ENCODE measurements at places on chromosomes 12 and 14.
A peak's percentile ranks its signal among the peaks of the same experiment; 100 is the strongest.

DNA sequence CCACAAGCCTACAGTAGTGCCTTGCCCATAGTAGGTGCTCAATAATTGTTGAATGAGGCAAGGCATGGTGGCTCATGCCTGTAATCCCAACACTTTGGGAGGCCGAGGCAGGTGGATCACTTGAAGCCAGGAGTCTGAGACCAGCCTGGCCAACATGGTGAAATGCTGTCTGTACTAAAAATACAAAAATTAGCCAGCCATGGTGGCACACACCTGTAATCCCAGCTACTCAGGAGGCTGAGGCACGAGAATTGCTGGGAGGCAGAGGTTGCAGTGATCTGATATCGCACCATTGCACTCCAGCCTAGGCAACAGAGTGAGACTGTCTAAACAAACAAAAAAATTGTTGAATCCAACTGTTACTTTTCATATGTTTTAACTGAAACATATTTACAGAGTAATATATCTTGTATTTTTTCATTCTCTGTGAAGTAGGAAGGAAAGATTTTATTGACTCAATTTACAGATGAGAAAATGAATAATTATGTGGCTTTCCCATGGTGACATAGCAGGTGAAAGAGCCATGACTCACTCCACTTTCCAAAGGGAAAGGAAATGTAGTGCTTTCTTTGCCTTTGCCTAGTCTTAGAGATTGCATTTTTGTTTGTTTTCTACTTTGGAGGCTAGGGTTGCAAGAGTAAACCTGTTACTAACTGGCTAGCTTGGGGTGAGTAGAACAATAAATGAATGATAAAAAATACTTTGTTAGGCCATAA lies 95.4 kb upstream of the SLC38A4 start:
- DNase-seq = no peak

DNA sequence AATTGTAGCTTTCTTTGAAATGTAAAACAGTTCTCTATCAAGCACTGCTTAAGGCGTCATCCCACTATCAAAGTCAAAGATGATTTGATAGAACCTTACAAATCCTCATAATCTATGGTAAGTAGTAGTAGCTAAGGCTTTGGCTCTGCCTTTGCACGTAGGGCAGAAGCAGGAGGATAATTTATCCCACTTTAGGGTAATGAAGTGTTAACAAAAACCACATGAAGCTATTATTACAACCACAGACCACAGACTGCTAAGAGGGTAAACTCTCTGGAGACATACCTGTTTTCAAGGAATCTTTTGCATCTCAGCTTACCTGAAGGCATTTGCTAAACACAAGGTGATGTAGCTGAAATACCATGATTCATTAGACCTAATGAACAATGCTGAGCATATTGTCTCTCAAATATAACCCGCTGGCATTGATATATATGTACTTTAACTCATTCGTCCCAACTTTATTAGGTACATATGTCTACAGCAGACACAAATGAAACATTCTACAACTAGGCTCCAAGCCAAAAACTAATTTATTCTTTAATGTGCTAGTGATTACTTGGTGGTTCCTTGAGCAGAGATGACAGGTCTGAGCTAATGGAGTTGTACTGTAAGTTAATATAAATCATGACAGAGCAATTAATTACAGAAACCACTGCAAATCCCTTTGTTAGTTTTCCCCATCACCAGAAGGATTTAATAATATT lies 368.8 kb downstream of the ETNK1 start:
- no peak for DNase-seq

- no peak for DNase-seq
These were observed 85.0 kb upstream of the GTF2A1 start for GRCh38 chr14:81305743-81306142.

DNA sequence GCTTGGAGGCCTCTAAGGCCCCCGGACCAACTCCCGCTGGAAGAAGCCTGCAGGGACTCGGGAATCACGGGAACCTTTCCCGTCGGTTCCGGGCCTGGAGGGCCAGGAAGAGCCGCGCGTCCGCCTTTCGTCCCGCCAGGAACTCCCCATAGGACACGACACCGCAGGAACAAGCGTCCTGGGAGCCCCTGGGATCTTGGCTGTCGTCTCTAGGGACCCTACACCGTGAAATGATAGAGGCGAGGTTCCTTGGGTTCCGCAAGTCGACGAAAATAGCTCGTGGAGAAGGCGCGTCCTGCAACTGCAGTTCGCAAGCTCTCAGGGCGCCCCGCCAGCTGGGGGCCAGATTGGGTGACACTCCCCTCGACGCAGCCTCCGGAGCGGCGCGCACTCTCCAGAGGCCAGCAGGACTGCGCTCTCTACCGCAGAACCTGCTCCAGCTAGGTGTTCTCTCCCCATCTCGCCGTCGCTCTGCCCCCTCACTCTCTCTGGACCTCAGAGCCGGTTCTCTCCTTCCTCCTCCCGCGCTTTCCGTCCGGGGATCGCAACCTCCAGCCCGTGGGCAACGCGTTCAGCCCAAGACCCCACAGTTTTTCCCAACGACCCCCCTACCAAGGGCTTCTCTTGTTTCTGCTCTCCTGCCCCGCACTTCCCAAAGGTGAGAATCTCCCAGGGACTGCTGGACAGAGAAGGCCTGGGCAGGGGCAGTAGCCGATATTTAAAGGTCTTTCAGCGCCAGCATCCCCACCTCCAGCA lies 776 bp downstream of the BMP4 start:
- no peak for DNase-seq

- no peak for DNase-seq
These were observed 83.9 kb downstream of the STXBP6 start for GRCh38 chr14:24965934-24966578.

DNA sequence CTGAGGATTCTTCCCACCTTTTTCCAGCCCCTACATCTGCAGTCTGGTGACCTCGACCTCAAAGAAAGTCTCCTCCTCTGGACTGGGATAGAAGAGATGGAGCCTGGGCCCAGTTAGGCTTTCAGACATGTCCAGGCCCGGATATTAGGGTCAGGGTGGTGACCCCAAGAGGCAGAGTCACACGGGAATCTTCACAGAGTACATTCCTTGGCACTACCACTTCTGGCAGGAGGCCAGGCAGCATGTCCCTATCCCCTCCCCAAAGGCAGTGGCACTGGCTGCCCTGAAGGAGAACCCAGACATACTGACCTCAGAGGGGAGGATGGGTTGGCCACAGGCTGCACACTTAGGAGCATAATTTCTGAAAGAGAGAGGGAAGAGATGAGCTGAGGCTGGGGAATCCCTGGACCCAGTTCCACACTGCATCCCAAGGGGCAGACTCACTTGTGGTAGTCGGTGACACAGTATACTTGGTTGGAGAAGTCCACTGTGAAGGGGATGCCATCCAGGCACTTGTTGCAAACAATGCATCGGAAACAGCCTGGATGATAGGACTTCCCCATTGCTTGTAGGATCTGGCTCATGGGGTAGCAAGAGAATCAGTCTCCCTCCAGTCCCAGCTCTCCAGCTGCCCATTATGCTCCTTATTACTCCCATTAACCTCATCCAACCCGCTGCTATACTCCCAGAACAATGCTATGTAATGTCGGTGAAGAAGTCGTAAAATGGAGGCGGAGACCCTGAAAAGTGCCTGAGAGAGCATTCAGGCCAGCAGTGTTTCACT lies 7.6 kb downstream of the AJUBA start:
- no peak for DNase-seq

DNA sequence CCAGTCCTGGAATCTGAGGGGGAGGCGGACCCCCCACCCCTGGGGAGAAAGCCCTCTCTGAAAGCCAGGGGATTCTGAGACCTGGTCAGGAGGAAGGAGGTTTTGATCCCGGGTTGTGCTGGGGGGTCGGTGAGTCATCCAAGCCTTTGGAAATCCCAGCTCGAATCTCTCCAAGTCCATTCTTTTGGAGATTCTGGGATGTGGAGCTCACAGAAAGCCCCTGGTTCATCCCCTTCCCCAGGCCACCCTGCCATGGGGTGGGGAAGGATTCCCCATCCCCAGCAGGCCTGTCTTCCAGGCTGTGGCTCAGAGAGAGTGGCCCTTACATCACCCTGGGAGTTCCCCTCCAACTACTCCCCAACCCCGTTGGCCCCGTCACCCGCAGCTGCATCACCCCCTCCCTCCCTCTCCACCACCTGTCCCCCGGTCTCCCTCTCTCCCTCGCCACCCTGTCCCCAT lies 14.3 kb downstream of the EXOC3L4 start:
- DNase-seq = no peak

GRCh38 chr12:89960011-89960507 lies 251.4 kb upstream of the ATP2B1 start:
- no peak for DNase-seq

DNA sequence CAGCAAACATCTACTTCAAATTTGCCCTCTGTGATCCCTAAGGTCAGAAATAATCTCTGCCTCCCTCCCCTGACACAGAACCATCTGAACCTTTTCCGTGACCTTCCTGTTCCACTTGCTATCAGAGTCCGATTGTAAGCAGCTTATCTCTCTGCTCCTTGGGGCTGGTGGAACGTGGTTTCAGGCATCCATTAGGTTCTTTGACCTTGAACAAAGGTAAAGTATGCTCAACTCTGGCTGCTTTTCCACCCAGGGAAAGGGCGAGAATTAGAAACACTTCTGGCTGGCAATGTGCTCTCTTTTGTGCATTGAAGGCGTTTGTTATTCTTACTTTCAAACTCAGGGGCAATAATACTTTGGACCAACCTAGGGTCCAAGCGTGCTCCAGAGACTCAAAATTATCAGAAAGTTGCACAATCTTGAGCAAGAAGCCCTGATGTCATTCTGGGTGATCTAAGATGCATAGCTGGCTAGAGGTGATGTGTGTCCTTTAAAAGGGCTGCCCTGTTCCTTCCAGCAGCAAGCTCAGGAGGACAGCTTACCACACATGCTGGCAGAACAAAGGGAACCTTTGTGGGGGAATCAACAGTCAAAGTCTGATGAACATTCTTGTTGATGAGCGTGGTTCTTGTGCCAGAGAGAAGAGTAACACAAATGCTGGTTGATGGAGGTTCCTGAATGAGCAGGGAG lies 29.8 kb downstream of the ADGRD1 start:
- no peak for DNase-seq

GRCh38 chr12:12724421-12725085 lies 7.4 kb downstream of the CDKN1B start:
- DNase-seq = no peak

- no peak for DNase-seq
These were observed 11.9 kb downstream of the CDC42BPB start for GRCh38 chr14:103045371-103045869.

- no peak for DNase-seq
These were observed 14.4 kb upstream of the AACS start for GRCh38 chr12:125050868-125051267.

- peak; percentile 94 for DNase-seq
These were observed at the start of gene KMT2D for GRCh38 chr12:49060237-49061156. Gene KMT2D, minus strand, starts transcription at chr12:49060794. Its CDS starts 5,470 bp downstream, at chr12:49055324.

- DNase-seq = no peak
These were observed 81.2 kb upstream of the ETV6 start for GRCh38 chr12:11568155-11568761.

DNA sequence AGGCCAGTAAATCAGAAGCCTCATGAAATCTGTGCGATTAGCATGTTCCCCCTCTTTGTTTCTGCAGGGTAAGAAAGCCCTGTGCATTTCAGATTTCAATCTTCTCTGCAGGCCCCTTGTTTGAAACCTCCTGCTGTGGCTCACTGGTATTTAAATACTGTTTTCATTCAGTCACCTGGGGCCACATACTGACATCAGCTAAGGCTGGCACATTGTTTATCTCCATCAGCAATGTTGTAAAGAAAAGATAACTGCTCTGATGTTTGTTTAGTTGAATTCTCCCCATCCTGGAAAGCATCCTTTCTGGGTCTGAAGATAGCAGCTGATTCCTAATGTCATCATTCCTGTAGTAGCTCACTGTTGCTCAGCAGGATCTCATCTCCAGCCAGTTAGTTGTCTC lies 554.9 kb downstream of the NRXN3 start:
- DNase-seq = no peak

DNA sequence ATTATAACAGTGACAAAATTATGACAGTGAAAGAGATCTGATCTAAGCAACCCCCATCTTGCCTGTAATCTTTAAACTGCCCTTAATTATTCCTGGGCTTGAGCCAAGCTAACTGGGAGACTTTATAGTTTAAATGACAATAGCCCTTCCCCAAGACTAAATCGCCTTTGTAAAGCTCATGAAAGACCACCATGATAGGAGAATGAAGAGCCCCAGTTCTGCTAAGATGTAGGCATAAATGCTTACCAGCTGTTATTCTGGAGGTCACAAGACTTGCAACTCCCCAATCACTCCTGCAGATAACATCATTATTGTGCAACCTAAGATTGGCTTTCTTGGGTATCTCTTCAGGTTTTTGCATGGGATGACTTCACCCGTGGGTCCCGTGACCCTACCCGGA lies 599.7 kb downstream of the KCNH5 start:
- DNase-seq = no peak

- DNase-seq = no peak
These were observed 1.6 kb downstream of the STXBP6 start for GRCh38 chr14:25048170-25049016.

DNA sequence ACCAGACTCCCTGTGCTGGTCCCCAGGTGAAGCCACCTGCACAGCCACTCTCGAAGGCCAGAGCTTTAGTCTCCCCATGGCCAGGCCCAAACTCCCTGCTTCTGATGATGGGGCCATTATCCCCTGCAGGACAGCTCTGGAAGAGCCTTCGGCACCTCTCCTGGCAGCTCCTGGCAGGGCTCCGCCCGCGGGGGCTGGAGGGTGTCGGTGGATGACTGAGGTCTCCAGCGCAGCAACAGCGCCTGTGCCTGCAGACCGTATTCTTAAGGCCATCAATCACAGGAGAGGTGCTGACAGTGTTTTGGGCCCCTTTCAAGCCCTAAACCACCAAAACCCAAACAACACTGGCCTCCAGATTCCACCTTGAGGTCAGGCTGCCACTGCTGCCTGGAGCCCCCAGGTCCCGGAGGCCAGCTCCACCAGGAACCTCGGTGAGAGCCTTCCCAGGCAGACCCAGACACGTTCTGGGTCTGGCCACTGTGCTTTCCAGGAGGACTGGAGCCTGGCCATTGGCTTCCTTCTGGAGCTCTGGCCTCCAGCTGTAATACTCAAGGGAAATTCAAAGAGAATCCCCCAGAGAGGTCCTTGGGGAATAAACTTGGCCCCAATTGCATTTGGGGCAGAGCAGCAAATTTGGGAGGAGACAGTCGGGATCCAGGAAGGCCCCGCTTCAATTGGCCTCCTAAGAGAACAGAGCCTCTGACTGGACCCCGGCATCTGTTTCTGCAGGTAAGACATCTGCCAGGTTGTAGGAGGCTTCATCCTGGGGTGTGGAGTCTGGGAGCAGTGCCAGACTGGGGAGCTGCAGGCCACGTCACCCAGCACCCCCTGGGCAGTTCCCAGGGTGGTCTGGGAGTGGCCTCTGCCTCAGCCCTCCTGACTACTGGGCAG lies 210.6 kb upstream of the RTL1 start:
- no peak for DNase-seq

All from NCI-H510A (cell line).